GDM1 (cell line): ENCODE measurements at places on chromosomes 12 and 14.

GRCh38 chr14:66540038-66540437, 32.1 kb downstream of the GPHN start:
- no peak for DNase-seq

- no peak for DNase-seq
These were observed 38.7 kb downstream of the FBRSL1 start for GRCh38 chr12:132528564-132529106.

- no peak for DNase-seq
These were observed 17.6 kb upstream of the RNASE1 start for GRCh38 chr14:20820063-20820904.

GRCh38 chr12:92912052-92912451, 17.0 kb downstream of the EEA1 start:
- DNase-seq: no peak

GRCh38 chr12:2075508-2076195, 22.9 kb downstream of the CACNA1C start:
- DNase-seq: no peak

- DNase-seq: no peak
These were observed 27.6 kb upstream of the ISM2 start for GRCh38 chr14:77526266-77526665.

DNA sequence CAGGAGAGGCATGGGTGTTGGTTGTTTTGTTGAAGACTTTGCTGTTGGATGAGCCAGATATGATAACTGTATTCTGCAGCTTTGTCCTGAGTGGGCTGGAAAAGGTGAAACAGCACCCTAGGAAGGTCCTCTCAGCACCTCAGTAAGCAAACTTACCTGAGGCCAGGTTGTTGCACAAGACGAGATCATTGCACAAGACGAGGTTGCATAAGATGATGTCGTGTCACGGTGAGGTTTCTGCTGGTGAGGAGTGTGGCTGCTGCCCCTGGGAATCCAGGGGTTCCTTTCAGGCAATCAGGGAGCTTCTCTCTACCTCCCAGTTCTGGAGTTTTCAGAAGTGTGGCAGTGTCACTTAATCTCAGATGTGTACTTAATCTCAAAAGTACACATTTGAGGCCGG, 85.6 kb downstream of the GLT1D1 start:
- no peak for DNase-seq

DNA sequence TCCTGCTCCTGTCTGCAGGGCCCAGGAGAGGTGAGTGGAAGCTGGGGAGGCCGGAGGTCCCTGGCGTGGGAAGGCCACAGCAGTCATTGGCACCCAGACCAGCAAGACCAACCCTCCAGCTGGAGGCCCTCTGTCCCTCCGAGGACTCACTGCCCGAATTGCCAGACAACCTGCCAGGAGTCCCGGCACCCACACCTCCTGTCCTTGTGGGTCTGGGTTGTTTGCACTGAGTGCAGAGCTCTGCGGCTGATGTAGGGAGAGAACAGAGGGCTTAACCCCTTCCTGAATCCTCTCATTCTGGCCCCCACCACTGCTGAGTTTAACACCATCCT, 204.9 kb downstream of the KIF26A start:
- DNase-seq: no peak

- no peak for DNase-seq
These were observed 40.3 kb upstream of the RCOR1 start for GRCh38 chr14:102551995-102552705.

DNA sequence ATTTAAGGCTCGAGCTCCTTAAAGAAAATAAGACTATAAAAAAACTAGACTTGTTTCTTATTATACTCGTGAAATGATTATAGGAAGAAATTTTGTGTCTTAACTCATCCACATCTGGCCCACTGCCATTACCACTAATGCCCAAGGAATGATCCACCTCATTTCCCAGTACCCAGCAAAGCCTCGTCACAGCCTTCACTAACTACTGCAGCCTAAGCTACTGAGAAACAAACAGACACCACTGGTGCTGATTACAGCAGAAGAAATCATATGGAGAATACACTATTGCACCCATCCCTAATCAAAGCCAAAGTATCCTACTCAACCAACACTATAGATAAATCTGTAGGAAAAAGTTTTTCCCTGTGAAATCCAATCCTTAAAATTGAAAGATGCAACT, 205.3 kb upstream of the NAV3 start:
- DNase-seq: no peak

DNA sequence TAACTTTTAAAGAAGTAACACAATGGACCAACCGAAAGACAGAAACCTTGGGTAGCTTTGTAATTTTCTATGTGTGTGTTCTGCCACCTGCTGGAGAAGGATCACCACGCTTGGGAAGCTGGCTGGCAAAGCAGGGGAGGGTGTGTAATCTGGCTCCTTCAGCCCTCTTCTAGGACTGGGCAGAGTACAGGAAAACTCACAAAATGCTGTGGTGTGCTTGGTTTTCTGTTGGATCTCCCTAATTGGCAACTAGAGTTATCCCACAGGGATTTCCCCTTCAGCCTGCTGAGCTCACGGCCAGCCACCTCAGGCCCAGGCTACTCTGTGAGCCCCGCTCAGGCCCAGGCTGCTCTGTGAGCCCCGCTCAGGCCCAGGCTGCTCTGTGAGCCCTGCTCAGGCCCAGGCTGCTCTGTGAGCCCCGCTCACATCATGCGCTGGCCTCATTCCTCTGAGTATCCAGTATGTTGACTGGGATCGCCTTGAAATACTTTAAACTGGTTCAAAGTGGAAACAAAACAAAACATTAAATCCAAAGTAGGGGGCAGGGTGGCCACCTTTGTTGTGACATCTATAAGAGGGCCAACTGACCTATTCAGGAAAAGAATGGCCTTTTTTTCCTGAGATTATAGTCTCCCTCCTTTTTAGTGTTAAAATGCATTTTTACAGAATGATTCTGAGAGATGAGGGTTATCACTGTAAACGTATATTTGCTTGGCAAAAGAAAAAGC, 52.0 kb upstream of the RNU6-8 start:
- DNase-seq: peak; percentile 32

- DNase-seq: no peak
These were observed 72.8 kb downstream of the C12orf42 start for GRCh38 chr12:103422746-103423515.

DNA sequence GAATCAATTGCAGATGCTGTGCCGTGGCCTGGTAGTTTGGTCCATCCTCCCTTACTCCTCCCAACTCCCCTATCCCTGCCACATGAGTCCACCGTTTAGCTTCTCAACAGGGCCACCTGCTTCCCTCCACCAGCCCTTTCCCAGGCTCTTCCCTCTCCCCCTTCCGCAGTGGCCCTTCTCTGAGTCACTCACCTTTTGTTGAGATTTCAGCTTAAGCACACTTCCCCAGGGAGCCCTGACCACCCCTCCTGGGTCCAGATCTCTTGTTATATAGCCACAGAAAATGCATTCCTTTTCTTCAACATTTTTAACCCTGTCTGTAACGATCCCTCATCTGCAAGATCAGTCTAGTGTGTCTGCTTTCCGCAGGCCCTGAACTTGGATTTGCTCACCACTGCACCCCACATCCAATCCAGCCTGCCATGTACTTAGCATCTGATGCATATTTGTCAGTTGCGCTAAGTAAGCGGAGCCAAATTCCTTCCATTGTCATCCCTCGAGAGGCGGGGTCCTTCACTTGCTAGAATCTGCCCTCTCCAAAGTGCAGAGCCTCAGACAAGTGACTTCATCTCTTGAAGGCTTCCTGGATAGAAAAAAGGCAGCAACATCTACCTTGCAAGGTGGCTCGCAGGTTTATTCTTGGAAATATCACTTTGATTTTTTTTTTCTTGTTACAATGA, 41.1 kb downstream of the TMEM63C start:
- DNase-seq: no peak

- no peak for DNase-seq
These were observed 61.9 kb downstream of the TMEM30B start for GRCh38 chr14:61219256-61219655.
